ENCODE measurements at places on chromosomes 13 and 19. TPM values are rescaled to one million over a fixed set of nuclear protein-coding genes. Genes with fewer than 3 reads are reported as not detected.

ZBTB32 gene
- 191 TPM for total RNA-seq

KLF1 gene
- 0.52 TPM for total RNA-seq

ELOF1 gene
- total RNA-seq = 58.3 TPM

DPF1 gene
- not detected for total RNA-seq

IGFL2 gene
- not detected for total RNA-seq

COX7A1 gene
- total RNA-seq = not detected

- no peak overlapping the region for H3K27ac ChIP-seq
- no peaks in the 10 kb centered on the region for H3K4me1 ChIP-seq
- H3K27me3 ChIP-seq = no peaks in the 10 kb centered on the region
- no peak for DNase-seq
These were observed 127.0 kb downstream of the UGGT2 start for GRCh38 chr13:95926231-95926630.

DNA sequence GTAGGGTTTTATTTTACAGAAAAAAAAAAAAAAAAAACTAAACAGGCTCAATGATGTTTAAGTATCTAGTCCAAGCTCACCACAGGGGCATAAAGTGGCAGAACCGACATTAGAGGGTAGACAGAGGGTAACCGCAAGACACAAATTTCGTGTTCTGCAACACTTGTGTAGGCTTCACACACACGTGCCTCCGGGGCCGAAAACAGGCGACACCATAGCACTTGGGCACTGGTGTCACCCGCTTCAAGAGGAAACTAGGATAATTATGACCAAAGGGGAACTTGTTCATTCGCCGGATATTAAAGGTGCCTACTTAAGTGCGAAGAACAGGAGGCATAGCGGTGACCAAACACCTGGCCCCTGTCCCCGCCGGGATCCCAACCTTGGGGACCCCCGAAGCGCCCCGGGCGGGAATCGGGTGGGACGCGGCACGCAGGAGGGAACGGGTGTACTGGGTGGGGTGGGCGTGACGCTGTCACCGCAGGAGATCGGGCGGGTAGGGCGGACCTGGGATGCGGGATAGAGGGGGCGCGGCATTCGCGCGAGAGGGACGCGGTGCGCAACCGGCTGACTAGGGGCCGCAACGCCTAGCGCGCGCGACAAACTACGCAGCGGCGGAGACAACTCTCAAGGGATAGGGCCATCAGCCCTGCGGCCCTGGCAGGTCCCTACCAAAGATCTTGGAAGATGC is 558 bp downstream of the MZT1 start:
- H3K4me3 ChIP-seq = peak overlapping the region; percentile 94
- H3K36me3 ChIP-seq = peaks cover 28% of the 10 kb centered on the region
- peaks cover 30% of the 10 kb centered on the region for H3K4me1 ChIP-seq

GRCh38 chr19:49417088-49417487 is 6.2 kb downstream of the PTH2 start:
- H3K27me3 ChIP-seq = peaks cover 55% of the 10 kb centered on the region
- H3K36me3 ChIP-seq = no peaks in the 10 kb centered on the region
- H3K4me1 ChIP-seq = peaks cover 12% of the 10 kb centered on the region
- no peak overlapping the region for H3K4me3 ChIP-seq
- H3K27ac ChIP-seq = no peak overlapping the region

GRCh38 chr13:36275190-36276002 is 22.2 kb downstream of the CCDC169 start:
- H3K4me1 ChIP-seq = no peaks in the 10 kb centered on the region
- no peak overlapping the region for H3K27ac ChIP-seq
- peaks cover 25% of the 10 kb centered on the region for H3K27me3 ChIP-seq
- no peaks in the 10 kb centered on the region for H3K36me3 ChIP-seq
- no peak for DNase-seq

GRCh38 chr19:7522923-7523667 is 671 bp downstream of the MCOLN1 start:
- H3K27ac ChIP-seq = no peak overlapping the region
- H3K36me3 ChIP-seq = no peaks in the 10 kb centered on the region
- peaks cover 14% of the 10 kb centered on the region for H3K4me1 ChIP-seq
- peak overlapping the region; percentile 91 for H3K4me3 ChIP-seq
- DNase-seq = no peak
- no peaks in the 10 kb centered on the region for H3K27me3 ChIP-seq

- H3K4me1 ChIP-seq = peaks cover 1% of the 10 kb centered on the region
- H3K27ac ChIP-seq = no peak overlapping the region
- H3K36me3 ChIP-seq = peaks cover 54% of the 10 kb centered on the region
- peak overlapping the region; percentile 56 for H3K4me3 ChIP-seq
- H3K27me3 ChIP-seq = no peaks in the 10 kb centered on the region
- no peak for DNase-seq
These were observed 7.2 kb upstream of the ZNF606 start for GRCh38 chr19:58009666-58010301.

GRCh38 chr19:20038358-20039202 is 725 bp downstream of the ZNF682 start:
- DNase-seq = no peak
- peak overlapping the region; percentile 98 for H3K4me3 ChIP-seq
- peaks cover 9% of the 10 kb centered on the region for H3K4me1 ChIP-seq

GRCh38 chr13:56020425-56020824 is 1120.3 kb upstream of the PRR20A start:
- H3K27me3 ChIP-seq = no peaks in the 10 kb centered on the region
- peaks cover 4% of the 10 kb centered on the region for H3K36me3 ChIP-seq
- no peak overlapping the region for H3K4me3 ChIP-seq

GRCh38 chr13:51105046-51105445 is 6.0 kb downstream of the C13orf42 start:
- no peak for DNase-seq
- H3K27me3 ChIP-seq = peaks cover 37% of the 10 kb centered on the region
- no peaks in the 10 kb centered on the region for H3K36me3 ChIP-seq
- no peak overlapping the region for H3K27ac ChIP-seq
- no peaks in the 10 kb centered on the region for H3K4me1 ChIP-seq

GRCh38 chr13:36528105-36528504 is 95.8 kb downstream of the CCNA1 start:
- no peaks in the 10 kb centered on the region for H3K4me1 ChIP-seq
- no peak overlapping the region for H3K4me3 ChIP-seq
- H3K36me3 ChIP-seq = no peaks in the 10 kb centered on the region
- H3K27me3 ChIP-seq = no peaks in the 10 kb centered on the region
- H3K27ac ChIP-seq = no peak overlapping the region

- no peak for DNase-seq
- H3K27ac ChIP-seq = no peak overlapping the region
- H3K4me3 ChIP-seq = no peak overlapping the region
- H3K27me3 ChIP-seq = peaks cover 29% of the 10 kb centered on the region
- no peaks in the 10 kb centered on the region for H3K36me3 ChIP-seq
- H3K4me1 ChIP-seq = no peaks in the 10 kb centered on the region
These were observed 6.2 kb upstream of the NUP58 start for GRCh38 chr13:25295228-25295627.

DNA sequence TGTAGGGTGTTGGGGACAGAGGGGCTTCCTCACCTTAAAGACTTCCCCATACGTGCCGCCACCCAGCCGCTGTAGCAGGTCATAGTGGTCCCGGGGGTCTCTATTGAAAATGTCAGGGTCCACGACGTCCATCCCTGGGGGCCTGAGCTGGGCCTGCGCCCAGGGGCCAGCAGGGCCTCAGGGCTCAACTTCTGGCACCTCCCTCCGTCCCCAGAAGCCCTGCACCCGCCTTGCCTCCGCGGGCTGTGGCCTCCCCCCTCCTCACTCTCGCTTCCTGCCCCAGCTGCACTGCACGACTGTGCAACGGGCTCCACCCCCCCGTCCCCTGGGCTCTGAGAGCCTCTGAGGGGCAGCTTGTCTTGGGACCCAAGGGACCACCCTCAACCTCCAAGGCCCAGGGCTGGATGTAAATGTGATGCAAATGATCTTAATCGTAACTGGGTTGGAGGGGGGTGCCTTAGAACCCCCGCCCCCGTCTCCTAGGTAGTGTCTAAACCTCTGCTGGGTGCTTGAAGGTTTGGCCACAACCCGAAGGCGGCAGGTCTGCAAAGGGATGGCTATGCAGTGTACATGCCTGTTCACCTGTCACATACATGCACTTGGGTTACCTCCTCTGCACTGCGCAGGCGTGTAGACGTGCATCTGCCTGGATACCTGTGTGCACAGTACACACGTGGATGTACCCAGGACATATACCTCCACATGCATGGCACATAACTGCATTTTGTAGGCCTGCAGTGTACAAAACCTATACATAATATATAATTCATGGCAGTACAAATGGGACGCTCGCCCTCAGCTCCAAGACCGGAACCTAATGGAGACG is at the start of gene MAP4K1:
TSS of gene MAP4K1 (minus strand) at position 190 of the 826 bp plus-strand sequence. CDS start at position 132, 58 bp downstream.
- no peaks in the 10 kb centered on the region for H3K27me3 ChIP-seq
- H3K36me3 ChIP-seq = peaks cover 31% of the 10 kb centered on the region
- peak; percentile 77 for DNase-seq
- H3K27ac ChIP-seq = peak within 1 kb of the TSS; percentile 89
- peaks cover 46% of the 10 kb centered on the region for H3K4me1 ChIP-seq

- peaks cover 1% of the 10 kb centered on the region for H3K36me3 ChIP-seq
- H3K4me3 ChIP-seq = peak overlapping the region; percentile 97
- peak overlapping the region; percentile 71 for H3K27ac ChIP-seq
- no peaks in the 10 kb centered on the region for H3K27me3 ChIP-seq
- peaks cover 30% of the 10 kb centered on the region for H3K4me1 ChIP-seq
- DNase-seq = no peak
These were observed 22.2 kb downstream of the ZNF175 start for GRCh38 chr19:51593138-51593890.

DNA sequence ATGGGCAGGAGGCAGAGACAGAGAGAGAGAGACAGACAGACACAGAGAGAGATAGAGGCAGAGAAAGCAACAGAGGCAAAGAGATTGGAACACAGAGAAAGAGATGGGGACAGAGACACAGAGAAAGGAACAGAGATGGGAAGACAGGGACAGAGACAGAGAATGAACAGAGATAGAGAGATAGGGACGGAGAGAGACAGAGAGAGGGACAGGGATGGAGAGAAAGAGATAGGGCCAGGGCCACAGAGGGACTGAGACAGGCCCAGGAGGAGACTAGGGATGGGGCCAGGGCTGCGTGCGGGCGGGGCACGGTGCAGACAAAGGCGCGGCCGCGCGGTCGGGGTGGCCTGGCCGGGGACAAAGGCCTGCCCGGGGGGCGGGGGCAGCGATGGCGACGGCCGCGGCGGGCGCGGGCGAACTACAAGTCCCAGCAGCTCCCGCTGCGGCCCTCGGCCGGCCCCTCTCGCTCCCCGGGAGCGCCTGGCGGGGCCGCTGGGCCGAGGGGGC is at the start of gene ZNF358:
TSS of gene ZNF358 (plus strand) at position 459 of the 507 bp plus-strand sequence. CDS start 3,140 bp downstream, outside the sequence.
- peaks cover 9% of the 10 kb centered on the region for H3K27me3 ChIP-seq
- no peaks in the 10 kb centered on the region for H3K36me3 ChIP-seq
- peaks cover 15% of the 10 kb centered on the region for H3K4me1 ChIP-seq
- H3K27ac ChIP-seq = peak within 1 kb of the TSS; percentile 87

GRCh38 chr19:14476673-14477401 is 1.7 kb upstream of the PTGER1 start:
- H3K4me3 ChIP-seq = peak overlapping the region; percentile 69
- peaks cover 14% of the 10 kb centered on the region for H3K27me3 ChIP-seq
- H3K4me1 ChIP-seq = peaks cover 24% of the 10 kb centered on the region
- peak; percentile 79 for DNase-seq
- H3K27ac ChIP-seq = peak overlapping the region; percentile 34
- H3K36me3 ChIP-seq = no peaks in the 10 kb centered on the region

DNA sequence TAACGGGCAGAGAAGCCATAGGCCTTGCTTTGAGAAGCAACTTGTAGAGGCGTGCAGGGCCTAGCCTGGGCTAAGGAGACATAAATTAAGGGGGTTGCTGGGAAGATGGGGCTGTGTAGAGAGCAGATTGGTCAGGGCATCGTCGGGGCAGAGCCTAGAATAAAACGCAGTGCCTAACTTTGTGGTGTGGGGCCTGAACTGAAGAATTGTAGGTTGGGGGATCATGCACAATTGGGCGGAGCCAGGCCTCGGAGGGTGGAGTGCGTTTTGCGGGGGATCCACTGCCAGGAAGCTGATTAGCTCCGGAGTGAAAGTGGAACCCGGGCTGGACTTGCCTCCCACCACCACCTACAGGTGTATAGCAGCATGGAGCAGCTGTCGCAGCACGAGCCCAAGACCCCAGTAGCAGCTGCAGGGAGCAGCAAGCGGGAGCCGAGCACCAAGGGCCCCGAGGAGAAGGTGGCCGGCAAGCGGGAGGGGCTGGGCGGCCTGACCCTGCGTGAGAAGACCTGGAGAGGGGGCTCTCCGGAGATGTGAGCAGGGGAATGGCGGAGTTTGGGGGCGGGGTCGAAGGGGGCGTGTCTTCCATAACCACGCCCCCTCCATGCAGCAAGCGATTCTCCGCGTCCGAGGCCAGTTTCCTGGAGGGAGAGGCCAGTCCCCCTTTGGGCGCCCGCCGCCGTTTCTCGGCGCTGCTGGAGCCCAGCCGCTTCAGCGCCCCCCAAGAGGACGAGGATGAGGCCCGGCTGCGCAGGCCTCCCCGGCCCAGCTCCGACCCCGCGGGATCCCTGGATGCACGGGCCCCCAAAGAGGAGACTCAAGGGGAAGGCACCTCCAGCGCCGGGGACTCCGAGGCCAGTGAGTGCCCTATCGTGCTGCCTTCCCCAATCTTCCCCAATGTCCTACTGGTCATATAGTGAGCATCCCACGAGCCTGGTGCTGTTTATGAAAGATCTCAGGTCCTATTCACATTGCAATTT is 13.8 kb downstream of the DNASE2 start:
- peak overlapping the region; percentile 48 for H3K4me3 ChIP-seq
- H3K27me3 ChIP-seq = no peaks in the 10 kb centered on the region
- H3K4me1 ChIP-seq = peaks cover 14% of the 10 kb centered on the region
- H3K27ac ChIP-seq = no peak overlapping the region
- no peaks in the 10 kb centered on the region for H3K36me3 ChIP-seq
- peak; percentile 80 for DNase-seq

DNA sequence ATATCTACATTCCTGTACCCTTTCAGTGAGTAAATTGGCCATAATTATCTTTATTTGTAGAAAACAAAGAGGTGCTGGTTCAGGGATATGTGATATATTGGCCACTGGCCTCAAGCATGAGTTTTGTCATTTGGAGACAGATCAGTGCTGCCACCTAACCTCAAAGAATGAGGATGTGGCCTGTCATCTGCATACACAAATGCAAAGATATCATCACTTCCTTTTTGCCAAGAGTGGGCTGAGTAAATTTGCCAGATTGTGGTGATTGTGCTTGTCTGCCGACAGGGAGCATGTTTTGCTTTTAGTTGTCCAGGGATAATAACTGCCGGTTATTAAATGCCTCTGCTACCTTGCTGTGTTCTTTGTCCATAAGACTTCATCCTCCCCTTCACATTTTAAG is 44.2 kb downstream of the WASF3 start:
- no peaks in the 10 kb centered on the region for H3K36me3 ChIP-seq
- H3K4me1 ChIP-seq = no peaks in the 10 kb centered on the region
- H3K27me3 ChIP-seq = peaks cover 38% of the 10 kb centered on the region
- H3K27ac ChIP-seq = no peak overlapping the region
- no peak for DNase-seq

GRCh38 chr13:75800545-75800944 is 164.4 kb downstream of the LMO7 start:
- no peak overlapping the region for H3K4me3 ChIP-seq
- peaks cover 11% of the 10 kb centered on the region for H3K4me1 ChIP-seq
- no peak for DNase-seq

DNA sequence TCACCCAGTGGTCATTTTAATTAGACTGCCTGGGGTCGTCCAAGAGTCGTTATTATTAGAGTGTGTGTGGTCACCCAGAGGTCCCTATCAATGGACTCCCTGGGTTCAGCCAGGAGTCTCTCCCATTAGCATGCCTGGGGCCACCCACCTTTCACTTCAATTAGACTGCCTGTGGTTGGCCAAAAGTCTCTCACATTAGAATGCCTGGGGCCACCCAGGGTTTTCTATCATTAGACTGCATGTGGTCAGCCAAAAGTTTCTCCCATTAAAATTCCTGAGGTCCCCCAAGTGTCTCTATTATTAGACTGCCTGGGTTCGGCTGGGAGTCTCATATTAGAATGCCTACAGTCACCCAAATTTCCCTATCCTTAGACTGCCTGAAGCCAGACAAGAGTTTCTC is 1472.6 kb downstream of the UQCRFS1 start:
- H3K36me3 ChIP-seq = peaks cover 41% of the 10 kb centered on the region
- H3K4me3 ChIP-seq = no peak overlapping the region
- H3K4me1 ChIP-seq = no peaks in the 10 kb centered on the region
- H3K27ac ChIP-seq = no peak overlapping the region
- no peak for DNase-seq
- no peaks in the 10 kb centered on the region for H3K27me3 ChIP-seq
